ENCODE measurements at places on chromosomes 5 and 9. TPM values are rescaled to one million over a fixed set of nuclear protein-coding genes. Genes with fewer than 3 reads are reported as not detected.

DNA sequence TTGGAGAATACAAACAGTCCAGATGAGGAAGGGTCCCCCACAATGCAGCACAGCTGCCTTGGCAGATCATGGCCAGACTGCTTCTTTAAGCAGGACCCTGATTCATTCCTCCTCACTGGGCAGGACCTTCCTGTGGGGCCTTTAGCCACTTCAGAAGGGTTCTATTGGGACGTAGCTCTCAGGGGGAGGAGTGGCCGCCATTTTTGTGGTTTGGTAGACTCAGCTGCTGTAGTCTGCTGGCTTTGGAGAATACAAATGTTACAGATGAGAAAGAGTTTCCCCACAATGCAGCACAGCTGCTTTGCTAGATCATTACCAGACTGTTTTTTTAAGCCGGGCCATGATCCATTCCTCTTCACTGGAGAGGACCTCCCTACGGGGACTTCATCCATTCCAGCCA lies 57.4 kb downstream of the TMEM38B start:
- DNase-seq, result no peak

DNA sequence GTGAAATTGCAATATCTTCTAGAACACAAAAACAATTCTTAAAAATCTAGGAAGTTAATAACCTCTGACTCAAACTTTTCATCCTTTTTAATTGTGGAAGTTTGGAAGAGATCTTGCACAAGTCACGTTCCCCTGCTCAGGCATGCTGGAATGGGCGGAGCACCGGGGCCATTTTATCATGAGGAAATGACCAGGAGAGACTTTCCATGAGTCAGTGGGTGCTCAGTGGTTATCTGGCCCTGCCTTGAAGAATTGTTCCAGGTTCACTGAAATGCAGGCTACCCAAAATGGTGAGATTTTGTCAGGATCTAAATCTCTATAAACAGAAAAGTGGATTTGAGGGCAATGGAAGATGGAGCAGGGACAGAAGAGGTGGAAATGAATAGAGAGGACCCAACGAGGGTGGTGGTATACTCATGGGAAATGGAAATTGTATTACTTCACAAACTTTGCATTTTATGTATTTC lies 61.2 kb downstream of the FYB1 start:
- no peak for DNase-seq

OBP2B gene
- total RNA-seq, result not detected

DNA sequence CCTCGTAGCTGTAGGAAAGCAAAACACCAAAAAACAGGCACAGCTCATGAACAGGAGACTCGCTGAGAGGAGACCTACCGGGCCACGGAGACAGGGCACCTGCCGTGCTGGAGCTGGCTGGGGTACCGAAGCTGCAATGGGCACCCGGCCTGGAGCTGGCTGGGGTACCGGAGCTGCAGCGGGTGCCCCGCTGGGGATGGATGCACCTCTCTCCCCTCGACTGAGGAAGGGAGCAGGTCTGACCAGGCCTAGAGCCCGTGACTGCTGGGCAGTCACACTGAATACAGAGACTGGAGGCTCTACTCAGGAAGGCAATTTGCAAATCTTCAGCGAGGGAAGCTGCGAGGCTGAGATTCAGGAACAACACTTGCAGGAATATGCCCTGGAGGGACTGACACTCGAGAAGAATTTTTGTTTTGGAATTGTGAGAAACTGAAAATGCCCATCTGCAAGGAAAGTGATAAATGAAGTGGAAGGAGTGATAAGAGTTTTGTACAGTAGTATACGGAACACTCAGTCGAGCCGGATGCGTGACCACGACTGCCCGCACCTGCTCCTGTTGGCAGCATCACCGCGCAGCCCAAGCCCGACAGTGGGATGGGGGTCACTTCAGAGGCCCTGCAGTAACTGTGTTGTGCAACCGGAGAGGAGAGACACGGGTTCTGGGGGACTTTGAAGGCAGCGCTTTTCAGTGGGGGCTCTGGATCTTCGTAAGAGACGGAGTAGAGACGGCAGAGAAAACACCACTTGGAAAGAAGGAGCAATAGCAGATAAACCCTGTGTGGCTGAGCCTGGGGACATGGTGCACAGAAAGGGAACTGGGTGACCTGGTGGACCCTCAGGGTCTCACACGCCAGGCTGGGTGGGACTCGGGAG lies 27.9 kb upstream of the LPCAT1 start:
- DNase-seq, result no peak

BAG1 gene
- total RNA-seq, result 58.5 TPM

DBN1 gene
- total RNA-seq, result 151 TPM

DNA sequence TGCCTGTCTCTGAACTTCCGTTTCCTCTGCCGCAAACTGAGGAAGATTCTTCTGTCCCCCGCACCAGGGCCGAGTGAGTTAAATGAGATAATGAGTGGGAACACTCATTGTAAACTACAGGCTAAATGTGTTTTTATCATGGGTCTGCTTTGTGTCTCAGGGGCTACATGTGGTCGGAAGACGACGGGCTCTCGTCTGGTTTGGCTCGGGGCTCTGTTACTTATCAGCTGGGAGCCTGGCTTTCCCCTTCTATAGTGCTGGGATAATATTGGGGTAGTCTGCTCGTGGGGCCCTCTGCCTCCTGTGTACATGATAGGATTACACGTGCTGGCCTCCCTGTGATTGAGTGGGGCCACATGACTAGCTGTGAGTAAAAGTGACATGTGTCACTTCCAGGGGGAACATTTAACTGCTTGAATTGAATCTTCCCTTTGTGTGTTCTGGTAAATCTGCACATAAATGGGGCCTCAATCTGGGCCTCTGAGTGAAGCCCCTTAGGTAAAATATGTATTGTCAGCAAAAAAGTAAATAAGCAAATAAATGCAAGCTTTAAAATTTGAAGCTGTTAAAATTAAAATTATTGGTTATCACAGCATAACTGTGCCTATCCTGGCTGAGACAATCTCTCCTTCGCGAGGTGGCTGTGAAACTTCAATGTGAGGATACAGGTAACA lies 86.9 kb upstream of the SH3PXD2B start:
- no peak for DNase-seq

- no peak for DNase-seq
These were observed 287.4 kb upstream of the TARS1 start for GRCh38 chr5:33153372-33153771.

DNA sequence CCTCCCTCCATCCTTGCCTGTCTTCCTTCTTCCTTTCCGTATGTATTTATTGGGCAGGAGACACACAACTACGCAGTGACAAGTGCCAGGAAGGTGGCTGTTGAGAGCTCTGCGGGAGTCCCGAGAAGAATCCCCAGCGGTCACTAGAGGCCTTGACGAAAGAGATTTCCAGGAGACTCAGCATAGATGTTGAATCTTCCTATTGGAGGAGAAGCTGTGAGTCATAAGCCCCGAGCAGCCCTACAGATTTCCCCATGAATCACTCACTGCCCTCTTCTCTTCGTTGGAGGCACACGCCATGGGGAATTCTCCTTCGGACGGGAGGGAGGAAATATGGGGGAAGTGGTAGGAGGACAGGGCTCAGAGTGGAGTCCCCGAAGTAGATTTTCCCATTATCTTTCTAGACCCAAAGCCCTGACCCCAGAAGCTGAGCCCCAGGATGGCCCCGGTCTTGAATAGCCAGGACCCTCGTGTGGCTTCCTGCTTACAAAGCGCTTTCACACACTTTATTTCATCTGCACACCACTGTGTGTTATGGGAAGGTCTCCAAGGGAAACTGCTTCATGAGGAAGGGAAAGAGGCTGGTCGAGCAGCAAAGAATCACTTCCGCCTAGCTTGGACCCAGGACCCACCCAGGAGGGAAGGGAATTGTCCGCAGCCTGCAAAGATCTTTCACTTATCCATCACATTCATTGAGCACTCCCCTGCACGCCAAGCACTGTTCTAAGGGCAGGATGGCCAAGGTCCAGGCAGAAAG lies 12.7 kb downstream of the DUSP1 start:
- no peak for DNase-seq

MARVELD2 gene
- not detected for total RNA-seq

NFX1 gene
- 14.2 TPM for total RNA-seq

All from ascending aorta (tissue), 2 donors.